Activated CD4-positive, alpha-beta T cell treated with anti-CD3 and anti-CD28 coated beads, Interleukin-2, Interleukin-6, amounts not matched to agents 100 ng/mL and 50 ng/mL, durations not matched to agents 16 hours and 8 hours (primary cell): ENCODE measurements at places on chromosomes 1 and 21.

- no peak for DNase-seq
These were observed 6.2 kb downstream of the PRMT2 start for GRCh38 chr21:46641656-46642055.

- DNase-seq = no peak
These were observed 14.0 kb downstream of the TNNT2 start for GRCh38 chr1:201363467-201363866.

- DNase-seq = no peak
These were observed 17.2 kb upstream of the BEND5 start for GRCh38 chr1:48793863-48794262.

- DNase-seq = no peak
These were observed 481.0 kb downstream of the OMA1 start for GRCh38 chr1:58065520-58065919.

GRCh38 chr1:163697137-163697536 lies 375.4 kb downstream of the NUF2 start:
- DNase-seq = peak; percentile 72
